Stimulated activated CD4-positive, alpha-beta T cell treated with anti-CD3 and anti-CD28 coated beads, Interleukin-12 subunit alpha, Interleukin-12 subunit beta, amount 100 ng/mL, for 4 hours (primary cell): ENCODE measurements at places on chromosomes 13 and 19.

DNA sequence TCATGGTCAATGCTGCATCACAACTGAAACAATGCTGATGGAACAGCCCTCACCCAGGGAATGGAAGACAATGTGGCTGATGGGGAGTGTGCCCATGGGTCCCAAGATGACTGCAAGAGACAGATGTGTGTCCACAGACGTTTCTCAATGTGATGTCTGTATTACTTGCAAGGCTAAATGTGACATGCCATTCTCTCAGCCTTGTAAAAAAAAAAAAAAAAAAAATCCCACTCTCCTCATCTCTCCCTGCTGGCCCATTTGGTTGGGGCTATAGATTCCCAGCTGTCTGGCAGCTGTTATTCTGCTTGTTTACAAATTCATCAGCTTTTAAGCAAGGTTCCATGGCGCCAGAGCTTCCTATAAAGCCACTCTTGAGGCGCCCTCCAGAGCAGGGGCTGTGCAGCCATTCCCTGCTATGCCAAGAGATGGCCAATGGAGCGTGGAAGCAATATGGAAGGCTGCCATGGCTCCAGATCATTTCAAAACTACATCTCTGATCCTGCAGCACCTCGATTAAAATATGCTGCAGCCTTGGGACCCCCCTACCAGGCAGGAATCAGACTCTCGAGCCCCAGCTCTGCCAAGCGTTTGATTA is 294.8 kb downstream of the FOXO1 start:
- DNase-seq = no peak

DNA sequence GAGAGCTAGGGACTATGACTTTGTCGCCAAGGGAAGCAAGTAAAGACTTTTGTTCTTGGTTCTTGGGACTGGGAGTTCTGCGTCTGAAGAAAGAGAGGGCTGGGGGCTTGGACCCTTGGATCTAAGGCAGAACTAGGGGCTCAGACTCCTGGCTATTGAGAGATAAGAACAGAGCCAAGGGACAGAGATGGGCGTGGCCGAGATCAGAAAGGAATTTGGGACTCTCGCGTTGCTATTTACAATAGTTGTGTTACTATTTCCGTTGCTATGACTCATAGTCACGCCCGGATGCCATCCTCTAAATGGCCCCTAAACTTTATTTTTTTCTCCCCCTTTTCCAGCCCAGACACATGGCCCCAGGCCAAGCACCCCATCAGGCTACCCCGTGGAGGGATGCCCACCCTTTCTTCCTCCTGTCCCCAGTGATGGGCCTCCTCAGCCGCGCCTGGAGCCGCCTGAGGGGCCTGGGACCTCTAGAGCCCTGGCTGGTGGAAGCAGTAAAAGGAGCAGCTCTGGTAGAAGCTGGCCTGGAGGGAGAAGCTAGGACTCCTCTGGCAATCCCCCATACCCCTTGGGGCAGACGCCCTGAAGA is 759 bp downstream of the PPP1R15A start:
- peak; percentile 59 for DNase-seq

DNA sequence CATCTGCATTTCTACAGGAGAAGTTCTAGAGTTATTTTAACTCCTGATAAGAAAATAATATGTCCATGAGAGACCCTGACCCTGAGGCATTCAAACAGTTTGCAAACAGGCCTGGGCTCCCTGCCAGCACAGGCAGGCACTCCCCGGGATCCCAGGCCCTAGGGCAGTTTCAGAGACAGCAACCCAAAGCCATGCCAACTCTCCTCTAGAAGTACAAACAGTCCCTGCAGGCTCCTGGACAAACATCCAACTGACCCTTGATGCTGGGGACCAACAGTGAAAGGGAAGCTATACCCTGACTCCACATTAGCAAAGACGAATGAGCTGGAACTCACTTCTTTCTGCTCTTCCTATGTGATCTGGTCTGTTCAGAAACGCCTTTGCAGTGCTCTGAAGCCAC is 44.8 kb downstream of the CCDC70 start:
- no peak for DNase-seq

GRCh38 chr19:29562299-29563297 is 36.8 kb downstream of the VSTM2B start:
- DNase-seq = no peak

GRCh38 chr19:49119411-49120324 is at the start of gene PPFIA3:
Gene PPFIA3 (plus strand): TSS chr19:49119544. CDS start chr19:49127874, 8,330 bp downstream.
- DNase-seq = no peak

DNA sequence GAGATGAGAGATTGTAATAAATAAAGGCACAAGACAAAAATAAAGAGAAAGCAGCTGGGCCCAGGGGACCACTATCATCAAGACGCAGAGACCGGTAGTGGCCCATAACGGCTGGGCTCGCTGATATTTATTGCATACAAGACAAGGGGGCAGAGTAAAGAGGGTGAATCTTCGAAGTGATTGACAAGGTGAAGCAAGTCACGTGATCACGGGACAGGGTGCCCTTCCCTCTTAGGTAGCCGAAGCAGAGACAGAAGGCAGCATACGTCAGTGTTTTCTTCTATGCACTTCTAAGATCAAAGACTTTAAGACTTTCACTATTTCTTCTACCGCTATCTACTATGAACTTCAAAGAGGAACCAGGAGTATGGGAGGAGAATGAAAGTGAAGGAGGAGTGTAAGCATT is 4.6 kb upstream of the PRKCG start:
- no peak for DNase-seq

GRCh38 chr13:32203736-32204135 is 111.4 kb downstream of the ZAR1L start:
- no peak for DNase-seq

DNA sequence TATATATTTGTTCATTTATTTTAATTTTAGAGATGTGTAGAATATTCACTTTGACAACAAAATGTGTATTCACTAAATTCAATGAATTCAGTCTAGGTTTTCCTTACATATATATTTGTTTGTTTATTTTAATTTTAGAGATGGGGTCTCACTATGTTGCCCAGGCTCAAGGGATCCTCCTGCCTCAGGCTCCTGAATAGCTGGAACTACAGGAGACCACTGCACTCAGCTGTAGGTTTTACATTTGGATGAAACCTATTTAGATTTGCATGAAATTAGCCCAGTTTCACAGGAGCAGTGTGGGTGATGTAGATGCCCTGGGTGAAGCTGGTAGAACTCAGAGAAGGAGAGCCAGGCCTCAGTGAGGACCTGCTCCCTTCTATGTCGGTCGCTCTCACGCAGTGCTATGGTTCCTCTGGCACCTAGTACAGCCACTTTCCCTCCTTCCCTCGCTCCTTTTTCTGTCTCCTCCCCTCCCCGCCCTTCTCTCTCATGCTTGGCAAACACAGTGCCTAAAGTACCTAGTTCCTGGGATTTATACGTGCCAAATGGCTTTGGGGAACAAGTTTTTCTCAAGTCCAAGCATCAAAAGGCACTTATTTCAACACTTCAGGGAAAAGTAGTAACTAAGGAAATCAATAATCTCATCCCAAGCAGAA is 14.7 kb upstream of the HMGB1 start:
- DNase-seq = no peak

DNA sequence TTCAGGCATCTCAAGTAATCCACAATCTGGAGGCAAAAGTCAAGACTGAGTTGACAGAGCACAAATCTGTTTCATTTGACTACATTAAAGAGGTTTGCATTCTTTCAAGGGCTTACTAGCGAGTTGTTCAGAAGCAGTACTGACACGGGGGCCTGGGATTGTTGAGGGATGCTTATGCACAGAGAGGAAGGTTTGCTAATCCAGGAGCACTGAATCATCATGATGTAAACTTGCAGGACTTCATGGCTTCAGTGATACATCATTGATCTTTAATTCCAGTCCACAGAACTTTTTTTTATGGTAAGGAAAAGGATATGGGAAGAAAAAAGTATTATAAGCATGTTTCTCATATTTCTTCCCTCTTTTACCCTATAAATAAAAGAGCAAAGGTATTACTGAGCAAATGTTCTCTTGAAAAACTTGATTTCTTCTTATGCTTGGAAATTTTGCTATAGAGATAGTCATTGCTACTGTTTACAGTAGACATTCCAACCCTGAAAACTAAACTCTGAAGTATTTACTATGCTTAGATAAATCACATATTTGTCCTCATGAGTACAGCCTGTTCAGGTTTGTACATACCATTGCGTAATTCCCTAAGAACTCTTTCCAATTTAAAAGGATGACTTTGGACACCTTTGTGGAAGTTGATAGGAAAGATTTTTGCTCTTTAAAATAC is 65.8 kb upstream of the KPNA3 start:
- DNase-seq = no peak

- peak; percentile 31 for DNase-seq
Observed at GRCh38 chr19:19642506-19643157, 825 bp downstream of the GMIP start.

DNA sequence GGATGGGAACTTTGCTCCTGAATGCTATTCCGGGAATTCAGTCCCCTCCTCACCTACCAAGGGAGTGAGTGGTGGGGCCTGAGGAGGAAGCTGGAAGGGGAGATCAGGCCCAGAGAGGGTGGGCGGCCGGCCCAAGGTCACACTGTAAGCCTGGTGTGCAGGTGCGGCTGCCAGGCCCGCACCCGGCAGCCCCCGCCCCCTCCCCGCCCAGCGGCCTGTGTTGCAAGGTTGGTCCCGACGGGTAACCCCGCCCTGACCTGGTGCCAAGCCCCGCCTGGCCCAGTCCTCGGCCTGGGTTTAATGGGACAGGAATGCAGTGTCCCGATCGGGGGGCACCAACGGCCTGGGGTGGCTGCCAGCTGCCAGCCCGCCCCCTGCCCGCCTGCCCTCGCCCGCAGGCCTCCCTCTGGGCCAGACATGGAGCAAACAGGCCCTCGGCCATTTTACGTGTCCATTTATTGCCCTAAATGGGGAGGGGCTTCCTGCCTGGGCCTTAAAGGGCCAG is 5.5 kb downstream of the ZBTB7A start:
- DNase-seq = no peak

DNA sequence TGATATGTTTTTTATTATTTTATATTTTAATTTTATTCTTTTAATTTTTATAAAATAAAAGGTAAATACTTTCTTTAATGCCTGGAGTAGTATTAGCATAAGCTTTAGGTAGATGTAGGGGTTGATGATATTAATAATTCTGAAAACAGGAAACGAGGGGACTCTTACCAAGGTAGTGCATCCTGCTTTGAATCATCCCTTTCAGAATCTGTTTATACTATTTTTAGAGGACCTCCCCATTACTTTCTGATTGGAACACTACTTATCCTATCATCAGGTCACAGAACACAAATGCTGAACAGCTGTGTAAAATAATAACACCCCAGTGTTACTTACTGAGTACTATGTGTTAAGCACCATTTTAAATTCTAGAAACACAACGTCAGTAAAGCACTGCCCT is 27.3 kb downstream of the COG6 start:
- no peak for DNase-seq

DNA sequence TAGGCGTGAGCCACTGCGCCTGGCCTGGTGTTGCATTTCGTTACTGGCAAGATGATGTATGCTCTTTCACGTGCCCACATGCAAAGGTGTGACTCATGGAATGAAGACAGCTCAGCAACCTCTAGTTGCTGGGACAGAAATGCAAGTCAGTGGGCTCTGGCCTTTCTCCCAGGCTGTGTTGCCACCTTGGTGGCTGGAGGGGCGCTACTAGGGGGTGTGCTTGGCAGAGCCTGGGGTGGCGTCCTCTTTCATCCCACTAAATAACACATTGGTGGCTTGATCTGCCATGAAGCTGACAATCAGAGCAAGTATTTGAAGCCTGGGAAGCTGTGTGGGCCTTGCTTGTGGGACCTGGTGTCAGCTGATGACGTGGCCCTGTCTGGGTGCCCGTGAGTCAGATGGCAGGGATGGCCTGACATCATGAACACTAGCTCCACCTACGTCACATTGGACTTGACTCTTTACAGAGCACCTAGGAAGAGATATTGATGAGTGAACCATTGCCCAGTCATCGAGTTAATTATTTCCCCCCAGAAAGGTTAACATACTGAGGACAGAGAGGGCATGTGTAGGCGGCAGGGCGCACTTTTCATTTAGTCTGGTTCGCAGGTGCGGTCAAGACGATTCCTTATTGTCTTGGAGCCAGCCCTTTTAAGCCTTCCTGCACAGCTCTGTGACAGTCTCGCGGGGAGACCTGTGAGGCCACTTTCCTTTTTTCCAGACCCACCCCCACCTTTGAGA is 154.2 kb downstream of the TM9SF2 start:
- peak; percentile 12 for DNase-seq

GRCh38 chr19:39409208-39410016 is 2.8 kb downstream of the ZFP36 start:
- peak; percentile 74 for DNase-seq

- DNase-seq = no peak
Observed at GRCh38 chr19:30781047-30781446, 408.9 kb downstream of the ZNF536 start.

- DNase-seq = no peak
Observed at GRCh38 chr19:33290956-33291622, 11.2 kb downstream of the CEBPA start.
